T-helper 2 cell (primary cell): ENCODE measurements at places on chromosomes 7 and 10.

DNA sequence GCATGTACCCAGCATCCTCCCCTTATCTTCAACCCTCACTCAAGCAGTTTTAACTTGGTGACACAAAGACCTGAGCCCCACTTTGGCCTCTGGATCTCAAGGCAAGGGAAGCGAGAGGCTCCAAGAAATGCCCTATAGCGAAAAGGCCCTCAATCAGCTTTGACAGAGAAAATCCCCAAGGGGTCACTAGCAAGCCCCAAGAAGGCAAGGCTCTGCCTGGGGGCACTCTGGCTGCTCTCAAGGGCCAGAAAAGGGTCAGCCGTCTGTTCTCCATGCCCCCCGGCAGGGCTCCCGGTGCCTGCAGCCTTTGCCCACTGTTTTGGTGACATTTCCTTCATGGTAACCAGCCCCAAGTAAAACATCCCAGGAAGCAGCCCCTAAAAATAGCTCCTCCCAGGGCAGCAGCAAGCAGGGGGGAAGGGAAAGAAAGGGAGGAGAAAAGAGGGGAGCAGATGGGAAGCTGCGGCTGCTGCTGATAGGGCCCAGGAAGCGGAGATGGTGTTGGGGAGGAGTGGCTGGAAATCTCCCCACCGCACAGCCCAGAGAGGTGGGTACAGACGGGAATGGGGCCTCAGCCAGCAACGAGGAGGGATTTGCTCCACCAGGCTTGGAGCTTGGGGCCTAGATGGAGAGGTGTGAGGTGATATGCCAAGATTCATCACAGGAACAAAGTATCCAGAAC lies 7.1 kb downstream of the CAMK2G start:
- DNase-seq, result no peak

DNA sequence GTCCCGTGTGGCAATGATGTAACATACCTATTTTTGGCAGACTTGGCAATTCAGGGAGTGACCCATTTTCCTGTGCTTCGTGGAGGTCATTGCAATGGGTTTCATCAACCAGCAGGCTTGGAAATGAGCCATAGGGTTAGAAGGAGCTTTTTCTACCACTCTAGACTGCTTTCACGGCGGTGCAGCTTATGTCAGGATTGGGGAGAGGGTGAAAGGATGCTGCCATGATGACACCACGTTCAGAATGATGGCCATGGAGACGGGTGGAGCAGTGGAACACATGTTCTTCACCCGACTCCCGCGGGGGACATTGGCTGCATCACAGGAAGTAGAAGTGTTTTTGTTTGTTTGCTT lies 220.2 kb downstream of the EMX2 start:
- DNase-seq, result no peak

DNA sequence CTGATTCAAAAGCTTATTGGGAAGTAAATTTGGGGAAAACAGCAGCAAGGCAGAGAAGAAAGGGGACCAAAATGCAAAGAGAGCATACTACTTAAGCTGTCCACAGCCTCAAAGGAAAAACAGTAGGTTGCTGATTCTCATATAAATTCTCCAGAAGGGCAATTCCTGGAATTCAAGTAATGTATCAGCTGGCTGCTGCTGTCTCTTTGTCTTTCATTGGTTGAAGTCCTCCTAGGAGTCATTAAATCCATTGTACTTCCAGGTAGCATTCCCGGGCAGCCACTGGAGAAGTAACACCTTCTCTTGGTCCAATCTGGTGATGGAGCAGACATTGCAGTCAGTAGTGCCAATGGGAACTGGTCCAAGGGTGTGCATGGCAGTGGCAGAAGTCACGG lies 22.7 kb downstream of the BET1 start:
- no peak for DNase-seq

GRCh38 chr10:116566932-116567331 lies 21.2 kb downstream of the PNLIP start:
- DNase-seq, result no peak

GRCh38 chr10:124285587-124286527 lies 132.9 kb downstream of the OAT start:
- DNase-seq, result peak; percentile 10

DNA sequence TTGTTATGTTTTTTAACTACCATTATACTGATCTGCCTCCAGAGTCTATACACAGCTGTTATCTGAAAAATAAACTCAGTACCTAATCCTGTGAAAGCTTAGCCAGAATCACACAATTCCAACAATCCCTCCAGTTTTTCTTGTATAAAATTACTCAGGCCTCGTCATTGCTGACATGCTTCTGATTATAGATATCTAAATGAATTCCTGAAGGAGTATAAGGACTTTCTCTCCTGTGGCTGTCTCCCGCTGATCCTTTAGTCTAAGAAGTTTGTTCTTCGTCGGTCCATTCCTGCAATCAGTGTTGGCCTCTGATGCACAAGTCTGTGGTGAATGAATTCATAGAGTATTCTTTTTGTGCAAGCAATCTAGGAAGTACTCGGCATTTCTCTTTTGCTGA lies 288.9 kb upstream of the SEMA3C start:
- DNase-seq, result no peak
